NCI-H1092 treated with DMSO at 0.1 percent for 48 hours (cell line): ENCODE measurements at places on chromosomes 4 and X.

- no peak for DNase-seq
Observed at GRCh38 chrX:30027636-30028035, 187.7 kb upstream of the MAGEB2 start.

GRCh38 chrX:7390441-7390840, 242.5 kb upstream of the PUDP start:
- DNase-seq, result no peak

DNA sequence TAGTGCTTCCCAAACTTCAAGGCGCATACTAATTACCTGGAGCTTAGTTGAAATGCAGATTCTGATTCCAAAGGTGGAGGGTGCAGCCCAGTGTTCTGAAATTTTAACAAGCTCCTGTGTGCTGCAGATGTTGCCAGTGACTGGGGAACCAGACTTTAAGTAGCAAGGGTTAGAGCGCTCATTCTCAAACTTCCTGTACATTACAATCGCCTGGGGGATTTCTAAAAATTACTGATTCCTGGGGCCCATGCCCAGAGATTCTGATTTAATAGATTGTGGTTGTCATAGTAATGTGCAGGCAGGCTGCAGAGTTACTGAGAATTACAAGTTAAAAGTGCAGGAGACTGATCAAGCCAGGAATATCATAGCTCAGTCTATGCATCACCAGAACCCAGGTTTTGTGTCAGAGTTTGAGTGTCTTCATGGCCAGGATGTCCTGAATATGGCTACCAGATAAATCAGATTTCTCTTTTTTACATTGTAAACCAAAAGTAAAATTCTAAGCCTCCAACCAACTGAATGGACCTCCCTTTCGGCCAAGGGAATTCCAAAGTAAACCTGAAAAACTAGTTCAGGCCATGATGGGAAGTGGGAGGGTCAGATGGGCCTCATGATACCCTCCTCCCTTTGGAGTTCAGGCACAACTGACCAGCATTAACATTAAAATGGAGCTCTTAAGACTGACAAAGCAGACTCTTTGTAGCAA, 121.6 kb downstream of the ATXN3L start:
- no peak for DNase-seq

GRCh38 chr4:89410687-89411086, 103.1 kb upstream of the GPRIN3 start:
- DNase-seq, result no peak

- no peak for DNase-seq
Observed at GRCh38 chr4:55253948-55254593, 92.0 kb upstream of the SRD5A3 start.

GRCh38 chrX:71668248-71668595, 876 bp downstream of the LOC101059915 start:
- no peak for DNase-seq

GRCh38 chr4:120318196-120318846, 251.7 kb upstream of the MAD2L1 start:
- DNase-seq, result no peak

GRCh38 chr4:154120690-154121345, 331.9 kb upstream of the SFRP2 start:
- no peak for DNase-seq

- DNase-seq, result no peak
Observed at GRCh38 chrX:53732797-53733196, 46.3 kb upstream of the HUWE1 start.

GRCh38 chrX:121151293-121151692, 103.9 kb downstream of the GLUD2 start:
- no peak for DNase-seq

DNA sequence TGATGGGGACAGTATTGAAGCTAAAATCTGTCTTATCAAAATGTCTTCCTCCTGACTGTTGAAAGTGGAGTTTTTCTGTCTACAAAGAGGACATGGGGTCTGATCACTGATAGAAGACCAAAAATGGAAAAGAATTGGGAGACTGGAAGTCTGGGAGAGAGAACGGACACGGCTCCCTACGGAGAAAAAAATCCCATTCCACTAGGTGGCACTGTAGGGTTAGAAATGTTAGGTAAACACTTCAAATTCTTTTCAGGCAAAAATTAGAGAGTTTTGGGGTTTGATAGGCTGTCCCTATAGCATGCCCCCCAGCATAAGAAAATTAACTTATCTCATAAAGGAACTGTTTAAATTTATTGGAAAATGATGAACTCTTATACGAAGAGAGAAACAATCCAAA, 200.5 kb downstream of the FAM133A start:
- DNase-seq, result no peak

DNA sequence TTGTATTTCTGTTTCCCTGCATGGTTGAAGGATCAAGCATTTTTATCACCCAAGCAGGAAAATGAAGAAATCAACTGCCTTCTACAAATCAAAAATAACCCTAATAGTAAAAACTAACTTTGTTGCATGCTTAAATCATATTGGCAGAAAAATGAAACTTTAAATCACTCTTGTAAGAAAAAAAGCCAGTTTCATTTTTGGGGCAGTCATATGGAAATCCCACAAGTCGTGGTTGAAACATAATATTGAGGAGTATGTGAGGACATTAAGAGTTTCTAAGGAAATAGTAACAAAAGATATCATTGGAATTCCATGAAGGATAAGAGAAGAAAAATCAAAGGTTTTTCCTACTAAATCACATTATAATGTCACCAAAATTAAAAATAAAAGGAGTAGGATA, 8.4 kb downstream of the TEC start:
- no peak for DNase-seq

- DNase-seq, result peak; percentile 22
Observed at GRCh38 chr4:90718931-90719330, 591.7 kb downstream of the CCSER1 start.

GRCh38 chrX:2484256-2484655, 16.5 kb downstream of the DHRSX start:
- no peak for DNase-seq

GRCh38 chr4:187235456-187236170, 512.0 kb upstream of the FAT1 start:
- DNase-seq, result no peak

GRCh38 chr4:145012841-145013240, 85.2 kb downstream of the ANAPC10 start:
- no peak for DNase-seq

DNA sequence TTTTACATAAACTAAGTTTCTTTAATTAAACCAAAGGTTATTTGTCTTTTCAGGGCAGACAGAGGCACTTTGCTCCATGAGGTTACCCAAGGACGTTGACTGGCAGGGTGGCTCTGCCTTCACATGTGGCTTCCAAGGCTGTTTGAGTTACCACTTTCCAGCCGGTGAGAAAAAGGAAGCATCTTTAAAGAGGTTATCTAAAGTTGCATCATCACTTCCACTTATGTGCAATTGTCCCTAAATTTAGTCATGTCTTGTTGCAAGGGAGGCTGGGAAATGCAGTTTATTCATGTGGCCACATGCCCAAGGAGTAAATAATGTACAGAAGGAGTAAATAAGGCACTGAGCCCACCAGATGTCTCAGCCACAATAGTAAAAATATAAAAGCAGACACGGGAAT, 29.0 kb upstream of the RAP1GDS1 start:
- no peak for DNase-seq

- DNase-seq, result no peak
Observed at GRCh38 chrX:44431194-44431593, 87.7 kb upstream of the EFHC2 start.

DNA sequence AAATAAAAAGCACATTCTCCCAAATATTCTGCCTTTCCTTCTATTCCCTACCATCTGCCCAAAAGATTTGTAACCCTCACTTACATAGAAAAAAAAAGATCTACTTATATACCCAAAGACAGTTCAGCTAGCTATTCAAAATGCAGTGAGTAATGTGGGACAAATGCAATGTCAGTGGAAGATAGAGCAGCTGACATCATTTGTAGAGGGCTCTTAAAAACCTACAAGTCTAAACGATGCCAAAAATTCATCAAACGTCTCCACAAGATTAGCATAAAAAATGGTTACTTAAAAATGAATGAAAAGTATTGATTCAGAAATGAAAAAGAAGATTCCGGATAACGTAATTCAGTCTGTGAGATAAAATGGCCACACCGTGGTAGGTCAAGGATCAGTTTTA, 96.5 kb downstream of the ASB9 start:
- no peak for DNase-seq

- DNase-seq, result no peak
Observed at GRCh38 chr4:188778905-188779304, 639.7 kb downstream of the TRIML1 start.

- DNase-seq, result no peak
Observed at GRCh38 chr4:134463771-134464170, 262.2 kb upstream of the PABPC4L start.

- DNase-seq, result no peak
Observed at GRCh38 chrX:16838202-16839066, 31.7 kb downstream of the RBBP7 start.
